ENCODE measurements at places on chromosomes 4 and X.

- peak; percentile 20 for DNase-seq
Observed at GRCh38 chrX:8738588-8739189, 6.8 kb upstream of the ANOS1 start.

DNA sequence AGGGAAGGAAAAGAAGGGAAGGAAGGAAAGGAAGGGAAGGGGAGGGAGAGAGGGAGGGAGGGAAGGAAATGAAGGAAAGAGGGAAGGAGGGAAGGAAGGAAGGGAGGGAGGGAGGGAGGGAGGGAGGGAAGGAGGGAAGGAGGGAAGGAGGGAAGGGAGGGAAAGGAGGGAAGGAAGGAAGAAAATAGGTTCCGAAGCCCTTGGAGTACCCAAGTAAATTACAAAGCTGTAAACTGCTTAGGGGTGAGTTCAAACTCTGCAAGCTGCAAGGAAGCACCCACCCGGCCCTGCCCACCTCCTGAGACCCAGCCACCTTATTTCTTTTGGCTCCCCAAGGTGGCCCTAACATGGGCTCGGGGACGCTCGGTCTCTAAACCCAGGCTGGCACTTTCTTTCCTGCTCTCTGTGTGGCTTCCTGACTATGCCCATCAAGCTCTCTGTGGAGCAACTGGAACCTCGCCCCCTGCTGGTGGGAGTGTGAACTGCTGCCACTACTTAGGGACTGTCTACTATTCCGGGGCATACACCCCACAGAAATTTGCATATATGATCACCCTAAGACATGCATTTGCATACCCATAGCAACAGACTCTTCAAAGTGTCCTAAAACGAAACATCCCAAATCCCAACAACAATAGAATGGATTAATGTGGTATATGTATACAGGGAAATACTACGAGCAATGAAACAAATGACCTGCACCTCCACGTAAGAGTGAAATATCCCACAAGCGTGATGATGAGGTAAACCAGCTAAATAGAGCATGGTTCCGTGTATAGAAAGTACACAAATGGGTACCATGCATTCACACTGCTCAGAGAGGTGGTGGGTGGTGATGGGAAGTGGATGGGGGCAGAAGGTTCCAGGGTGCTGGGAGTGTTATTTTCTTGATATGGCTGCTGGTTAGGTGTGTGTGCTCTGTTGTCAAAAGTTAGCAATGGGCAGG lies 151.7 kb upstream of the TBL1X start:
- DNase-seq, result peak; percentile 8

GRCh38 chr4:110544594-110544993 lies 68.6 kb downstream of the ENPEP start:
- no peak for DNase-seq

GRCh38 chrX:2513121-2513664 lies 12.4 kb upstream of the DHRSX start:
- DNase-seq, result no peak

DNA sequence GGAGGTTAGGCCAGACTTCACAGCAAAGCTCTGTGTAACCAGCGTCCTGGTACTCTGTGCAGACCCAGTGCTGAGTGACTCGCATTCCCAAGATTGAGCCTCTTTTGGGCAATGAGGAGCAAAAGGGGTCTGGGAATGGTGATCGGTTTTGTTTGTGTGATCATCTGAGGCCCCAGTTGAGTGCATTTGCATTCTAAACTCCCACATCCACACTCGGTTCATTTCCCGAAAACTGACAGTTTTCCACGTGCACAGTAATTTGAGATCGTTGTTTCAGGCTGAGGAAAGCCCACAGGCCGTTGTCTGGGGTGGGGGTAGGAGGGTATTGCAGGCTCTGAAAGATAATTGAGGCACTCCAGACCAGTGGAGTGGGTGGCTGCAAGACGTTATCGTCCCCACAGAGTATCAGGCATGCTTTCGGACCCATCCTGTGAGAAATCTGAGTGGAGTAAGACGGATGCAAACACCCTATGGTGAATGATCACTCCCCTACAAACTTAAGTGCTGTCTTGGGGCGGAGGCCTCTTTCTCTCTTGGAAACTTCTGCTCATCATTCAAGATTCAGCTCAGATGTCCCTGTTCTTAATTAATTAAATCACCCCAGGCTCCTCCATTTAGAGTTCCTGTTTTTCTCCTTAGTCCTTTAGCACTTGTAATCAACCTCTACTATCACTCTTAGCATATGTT lies 96.1 kb downstream of the AFF1 start:
- DNase-seq, result peak; percentile 7

DNA sequence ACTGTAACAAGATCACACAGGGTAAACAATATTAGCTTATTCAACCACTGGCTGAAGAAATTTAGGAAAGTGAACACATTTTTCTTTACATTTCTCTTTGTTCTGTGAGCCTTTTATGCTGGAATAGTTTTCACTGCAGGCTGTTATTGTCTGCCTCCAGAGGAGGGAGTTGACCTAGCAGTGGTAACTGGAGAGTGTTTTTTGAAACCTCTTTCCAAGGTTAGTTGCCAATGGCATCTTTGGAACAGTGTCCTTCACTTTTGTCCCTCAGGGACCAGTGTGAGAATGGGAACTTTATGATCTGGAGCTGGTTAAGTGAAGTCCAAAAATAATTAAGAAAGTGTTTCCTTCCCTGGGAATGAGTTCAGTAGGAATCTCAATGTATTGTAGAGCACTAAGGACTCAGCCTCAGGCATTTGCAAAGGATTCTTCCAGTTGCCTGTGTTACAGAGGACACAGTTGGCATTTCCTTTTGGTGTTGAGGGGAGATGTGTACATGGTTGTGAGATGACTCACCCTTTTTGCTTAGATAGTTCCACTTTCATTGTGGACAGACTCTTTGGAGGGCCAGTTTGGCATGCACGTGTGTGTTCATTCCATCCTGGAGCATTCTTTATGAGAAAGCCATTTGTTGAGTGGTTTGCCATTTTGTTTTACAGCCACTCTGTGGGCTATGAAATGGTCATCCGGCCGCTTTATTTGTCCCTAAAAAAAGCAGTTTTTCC lies 61.3 kb downstream of the AR start:
- DNase-seq, result peak; percentile 99

DNA sequence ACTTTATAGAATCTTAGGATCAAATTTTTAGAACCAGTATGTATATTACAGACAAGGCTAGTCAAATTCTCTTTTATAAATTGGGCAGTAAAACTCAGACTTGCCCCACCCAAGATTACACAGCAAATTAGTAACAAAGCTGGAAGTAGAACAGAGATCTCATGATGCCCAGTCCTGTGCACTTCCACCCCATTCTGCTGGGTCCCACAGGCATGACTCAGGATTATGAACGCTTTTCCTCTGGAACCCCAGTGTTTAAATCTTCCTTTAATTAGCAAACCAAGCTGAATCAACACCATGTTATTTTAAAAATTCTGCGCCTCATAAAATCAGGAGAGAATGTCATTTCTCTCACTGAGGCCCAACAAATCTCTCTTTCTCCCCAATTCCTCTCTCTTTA lies 1.5 kb upstream of the IL13RA2 start:
- peak; percentile 13 for DNase-seq

DNA sequence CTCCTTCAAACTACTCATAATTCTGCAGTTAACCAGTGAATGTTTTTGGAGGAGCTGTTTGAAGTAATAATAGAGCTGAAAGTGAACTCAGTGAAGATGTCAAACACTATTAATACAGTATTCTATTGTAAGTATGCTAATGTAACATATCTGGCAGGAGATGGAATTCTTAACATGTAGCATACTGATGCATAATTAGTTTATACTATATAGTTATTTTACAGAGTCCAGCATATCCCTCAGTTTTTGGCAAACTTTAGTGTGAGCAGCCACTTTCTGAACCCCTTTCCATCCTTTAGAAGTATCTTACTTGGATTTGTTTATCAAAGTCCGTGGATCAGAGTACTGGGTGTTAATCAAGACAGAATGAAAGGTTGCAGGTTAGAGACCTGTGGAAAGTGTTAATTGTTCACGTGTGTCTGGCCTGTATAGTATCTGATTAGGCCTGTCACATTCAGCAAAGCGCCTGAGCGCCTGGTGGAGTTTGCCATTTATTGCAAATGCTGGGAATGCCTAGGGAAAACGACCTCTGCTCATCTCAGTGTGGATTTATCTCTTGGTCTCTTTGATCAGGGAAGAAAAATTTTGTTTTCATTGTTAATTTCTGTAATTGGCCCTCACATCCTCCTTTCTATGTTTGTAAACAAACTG lies 251.7 kb upstream of the MAD2L1 start:
- no peak for DNase-seq

- DNase-seq, result no peak
Observed at GRCh38 chr4:169015186-169015623, 5.2 kb upstream of the CBR4 start.

DNA sequence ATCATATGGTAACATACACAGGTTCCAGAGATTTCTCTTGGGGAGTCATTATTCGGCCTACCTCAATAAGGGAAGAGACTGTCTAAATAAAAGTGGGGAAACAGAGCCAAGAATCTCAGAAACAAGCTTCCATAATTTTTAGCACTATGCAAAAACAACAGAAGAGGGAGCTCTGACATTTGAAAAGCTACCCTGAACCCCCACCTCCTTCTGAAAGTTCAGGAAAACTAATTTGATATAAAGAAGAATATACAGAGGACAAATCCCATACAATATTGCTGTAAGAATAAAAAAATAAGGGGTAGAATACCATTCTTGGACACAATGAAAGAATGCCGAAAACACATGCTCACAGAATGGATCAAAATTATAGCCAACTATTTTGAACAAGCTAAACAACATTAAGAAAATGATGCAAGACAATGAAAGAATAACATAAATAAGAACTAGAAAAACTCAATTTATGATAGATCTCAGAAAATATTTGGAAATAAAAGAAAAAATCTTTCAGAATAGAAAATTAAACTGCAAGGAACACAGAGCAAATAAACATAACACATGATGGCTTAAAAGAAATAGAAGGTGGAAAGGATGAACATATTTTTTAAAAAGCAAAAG lies 14.4 kb upstream of the ZNF41 start:
- peak; percentile 59 for DNase-seq

DNA sequence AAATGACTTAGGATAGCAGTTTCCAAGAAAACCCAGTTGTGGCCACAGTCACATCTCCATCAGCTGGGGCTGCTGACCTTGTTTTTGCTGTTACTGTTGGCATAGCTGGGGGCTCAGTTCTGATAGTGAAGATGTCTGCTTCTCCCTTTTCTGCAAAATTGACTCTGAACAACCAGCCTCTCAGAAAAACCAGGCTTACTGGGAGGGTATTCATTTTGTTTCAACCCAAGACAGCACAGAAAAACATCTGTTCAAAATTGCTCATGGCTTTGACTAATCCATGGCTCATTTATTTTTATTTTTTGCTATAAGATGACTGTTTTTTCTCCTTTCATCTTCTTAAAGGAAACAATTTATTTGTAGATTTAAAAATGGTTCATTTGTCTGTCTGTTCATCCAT lies 53.1 kb downstream of the RASL11B start:
- DNase-seq, result no peak

DNA sequence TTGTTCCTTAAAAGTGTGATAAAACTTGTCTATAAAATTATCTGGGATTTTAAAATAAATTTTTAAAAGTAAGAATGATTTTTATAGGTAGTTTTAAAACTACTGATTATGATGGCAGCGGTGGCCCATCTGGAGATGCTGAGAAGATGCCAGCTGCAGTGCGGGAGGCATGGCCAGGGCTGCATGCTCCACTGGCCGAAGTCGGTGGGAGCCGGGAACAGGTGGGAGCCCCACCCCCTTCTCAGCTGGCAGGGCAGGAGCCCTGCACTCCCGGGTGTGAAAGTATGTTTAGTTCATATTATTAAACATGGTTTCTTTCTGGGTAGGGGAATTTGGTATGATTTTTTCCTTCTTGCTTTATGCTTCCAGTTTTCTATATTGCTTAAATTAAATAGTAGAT lies 63.8 kb downstream of the CORIN start:
- DNase-seq, result no peak

DNA sequence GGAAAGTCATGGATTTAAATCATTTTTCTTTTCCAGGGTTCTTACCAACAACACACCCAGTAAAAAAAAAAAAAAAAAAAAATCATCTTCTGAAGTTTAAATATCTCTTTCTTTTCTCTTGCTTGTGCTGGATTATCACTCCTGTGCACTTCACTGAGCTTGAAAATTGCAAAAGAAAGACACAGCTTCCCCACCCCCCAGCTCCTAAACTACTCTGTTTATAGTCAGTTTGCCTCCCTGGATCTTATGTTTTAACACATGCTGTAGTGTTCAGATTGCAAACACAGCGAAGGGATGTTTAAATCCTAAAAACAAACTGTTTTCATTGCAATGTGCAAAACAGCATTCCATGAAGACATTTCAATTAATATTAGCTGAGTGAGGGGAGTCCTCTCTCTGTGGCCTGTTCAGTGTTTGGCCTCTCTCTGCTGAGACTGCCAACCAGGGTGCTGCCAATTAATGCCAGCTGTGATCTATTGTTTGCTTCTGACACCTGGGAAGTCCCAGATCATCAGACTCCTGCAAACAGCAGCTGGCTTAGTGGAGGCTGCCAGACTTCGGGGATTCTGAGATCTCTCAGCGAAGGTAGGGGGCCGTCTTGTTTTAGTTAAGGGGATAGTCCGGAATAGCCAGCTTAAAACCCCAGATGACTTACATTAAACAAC lies 171.1 kb upstream of the PITX2 start:
- no peak for DNase-seq

GRCh38 chrX:127577884-127578283 lies 474.3 kb downstream of the ACTRT1 start:
- no peak for DNase-seq

DNA sequence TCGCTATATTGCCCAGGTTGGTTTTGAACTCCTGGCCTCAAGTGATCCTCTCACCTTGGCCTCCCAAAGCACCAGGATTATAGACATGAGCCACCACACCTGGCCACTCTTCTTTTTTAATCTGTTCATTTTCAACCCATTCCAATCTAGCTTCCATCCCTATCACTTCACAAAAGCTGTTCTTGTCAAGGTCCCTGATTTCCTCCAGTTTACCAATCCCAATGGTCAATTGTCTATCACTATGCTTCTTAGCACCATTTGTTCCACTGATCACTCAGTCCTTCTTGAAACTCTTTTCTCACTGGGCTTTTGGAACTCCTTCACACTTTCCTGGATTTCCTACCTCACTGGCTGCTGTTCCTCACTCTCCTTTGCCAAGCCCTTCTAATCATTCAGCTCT lies 38.6 kb downstream of the PRPS1 start:
- no peak for DNase-seq

- DNase-seq, result no peak
Observed at GRCh38 chr4:172985552-172985951, 183.1 kb upstream of the GALNT7 start.

GRCh38 chr4:168723569-168723968 lies 226.7 kb downstream of the PALLD start:
- DNase-seq, result peak; percentile 58

DNA sequence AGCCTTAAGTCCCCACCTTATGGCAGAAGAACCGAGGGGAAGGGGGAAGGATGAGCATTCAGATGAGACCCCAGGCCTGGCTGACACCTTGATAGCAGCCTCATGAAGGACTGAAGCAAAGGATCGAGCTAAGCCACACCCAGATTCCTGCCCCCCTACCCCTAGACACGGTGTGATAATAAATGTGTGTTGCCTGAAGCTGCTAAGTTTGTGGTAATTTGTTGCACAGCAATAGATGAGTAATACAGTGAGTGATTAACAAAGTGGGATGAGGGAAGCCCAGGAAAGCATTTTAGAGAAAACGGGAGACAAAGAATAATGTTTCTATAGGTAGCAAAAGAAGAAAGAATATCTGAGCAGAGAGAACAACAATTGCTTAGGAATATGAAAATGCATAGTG lies 404.2 kb downstream of the MID1IP1 start:
- peak; percentile 58 for DNase-seq

Measured in RPMI7951 (cell line).